ENCODE measurements at places on chromosomes 16 and 17. TPM values are rescaled to one million over a fixed set of nuclear protein-coding genes. Genes with fewer than 3 reads are reported as not detected.

The ADAT1 gene
- 59.6 TPM for total RNA-seq

The OTOP2 gene
- not detected for total RNA-seq

The ATP1B2 gene
- total RNA-seq, result 62.5 TPM

The DPEP3 gene
- not detected for total RNA-seq

The SLC47A1 gene
- 8.7 TPM for total RNA-seq

The SEPTIN12 gene
- total RNA-seq, result not detected
